Posterior cingulate gyrus (tissue), 11 donors: ENCODE measurements at places on chromosomes 4 and X.

DNA sequence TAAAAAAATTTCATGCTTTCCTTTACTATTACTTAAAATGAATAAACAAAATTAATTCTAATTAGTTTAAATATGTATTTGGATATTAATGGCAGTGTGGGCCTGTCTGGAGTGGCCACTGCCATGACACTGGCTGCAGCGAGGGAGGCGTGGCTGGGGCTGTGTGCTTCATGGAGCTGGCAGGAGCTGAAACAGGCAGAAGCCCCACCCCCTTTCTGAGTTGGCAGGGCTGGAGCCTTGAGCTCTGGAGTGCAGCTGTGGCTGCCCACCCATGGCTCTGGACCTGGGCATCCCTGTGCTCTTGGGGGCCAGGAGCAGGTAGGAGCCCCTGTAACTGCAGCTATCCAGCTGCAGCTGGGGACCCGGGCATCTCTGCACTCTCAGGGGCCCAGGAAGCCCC is 8.2 kb upstream of the HSD17B11 start:
- no peak for DNase-seq

DNA sequence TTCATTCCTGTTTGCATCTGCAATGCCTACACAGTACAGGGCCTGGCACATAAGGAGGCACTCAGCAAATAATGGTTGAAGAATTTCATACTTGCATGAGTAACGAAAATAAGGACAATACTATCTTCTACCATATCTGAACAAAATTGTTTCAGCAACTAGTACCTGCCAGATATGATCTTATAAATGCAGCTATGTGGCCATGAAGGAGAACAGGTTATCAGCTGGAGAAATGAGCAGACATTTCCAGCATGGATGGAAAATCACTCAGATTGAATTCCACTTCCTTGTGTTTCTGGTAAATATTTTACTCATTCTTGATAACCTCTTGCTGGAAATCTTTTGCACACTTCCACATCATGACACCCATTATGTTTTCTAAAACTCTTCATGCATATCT is 204.0 kb downstream of the ADAMTS3 start:
- DNase-seq: no peak

GRCh38 chr4:53908661-53909078 is 155.7 kb downstream of the CHIC2 start:
- no peak for DNase-seq

DNA sequence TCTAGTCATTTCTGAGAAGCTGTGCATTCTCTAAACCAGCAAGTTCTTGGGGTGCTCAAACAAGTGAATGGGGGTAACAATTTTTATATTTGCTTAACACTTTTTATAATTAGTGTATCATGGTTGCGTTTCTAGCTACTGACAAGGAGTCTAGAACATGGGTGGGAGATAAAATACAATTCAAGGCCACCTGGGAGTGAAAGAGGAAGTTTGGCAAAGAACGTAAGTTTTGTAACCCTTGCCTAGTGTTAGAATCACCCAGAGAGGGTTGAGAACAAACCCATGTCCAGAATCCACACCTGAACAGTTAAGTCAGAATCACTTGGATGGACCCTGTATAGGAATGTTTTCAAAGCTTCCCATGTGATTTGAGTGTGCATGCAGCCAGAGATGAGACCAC is 92.7 kb downstream of the AFF2 start:
- DNase-seq: no peak

DNA sequence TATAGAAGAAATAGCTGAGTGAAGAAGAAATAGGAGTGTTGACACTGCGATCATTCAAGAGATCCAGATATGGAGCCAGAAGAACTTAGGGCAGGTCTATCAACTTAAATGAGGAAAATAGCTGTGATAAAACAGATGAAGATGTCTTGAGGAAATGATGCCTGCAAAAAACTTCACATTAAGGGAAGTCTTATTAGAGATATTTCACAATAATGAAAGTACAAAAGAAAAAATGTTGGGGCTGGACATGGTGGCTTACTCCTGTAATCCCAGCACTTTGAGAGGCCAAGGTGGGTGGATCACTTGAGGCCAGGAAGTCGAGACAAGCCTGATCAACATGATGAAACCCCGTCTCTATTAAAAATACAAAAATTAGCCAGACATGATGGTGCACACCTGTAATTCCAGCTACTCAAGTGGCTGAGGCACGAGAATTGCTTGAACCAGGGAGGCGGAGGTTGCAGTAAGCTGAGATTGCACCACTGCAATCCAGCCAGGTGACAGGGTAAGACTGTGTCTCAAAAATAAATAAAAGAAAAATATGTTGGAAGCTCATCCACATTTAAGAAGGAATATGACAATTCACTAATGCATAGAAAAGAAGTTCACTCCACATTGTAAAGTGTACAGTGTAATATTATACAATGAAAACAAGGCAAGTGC is 56.3 kb downstream of the PKD2 start:
- DNase-seq: no peak

- no peak for DNase-seq
These were observed 150.3 kb downstream of the FBXW7 start for GRCh38 chr4:152385551-152385950.

- DNase-seq: no peak
These were observed 595 bp downstream of the MBNL3 start for GRCh38 chrX:132488180-132488705.

- no peak for DNase-seq
These were observed 683 bp downstream of the EBP start for GRCh38 chrX:48522291-48522690.

DNA sequence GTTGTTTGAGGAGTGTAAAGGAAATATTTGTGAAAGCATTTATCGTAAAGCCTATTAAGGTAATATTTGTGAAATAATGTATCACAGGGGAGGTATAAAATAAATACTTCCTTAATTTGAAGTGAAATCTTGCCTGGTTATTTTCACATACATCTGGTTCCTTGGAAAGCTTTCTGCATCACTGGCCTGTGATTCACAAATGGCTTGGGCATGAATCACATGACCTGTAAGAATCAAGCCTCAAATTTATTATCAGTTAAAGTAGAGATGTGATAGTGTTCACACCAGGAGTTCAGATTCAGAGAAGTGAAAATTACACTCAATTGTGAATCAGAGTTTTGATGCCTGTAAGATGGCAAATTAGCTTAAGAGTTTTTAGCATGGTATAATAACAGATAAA is 1911.4 kb downstream of the STIM2 start:
- DNase-seq: no peak

DNA sequence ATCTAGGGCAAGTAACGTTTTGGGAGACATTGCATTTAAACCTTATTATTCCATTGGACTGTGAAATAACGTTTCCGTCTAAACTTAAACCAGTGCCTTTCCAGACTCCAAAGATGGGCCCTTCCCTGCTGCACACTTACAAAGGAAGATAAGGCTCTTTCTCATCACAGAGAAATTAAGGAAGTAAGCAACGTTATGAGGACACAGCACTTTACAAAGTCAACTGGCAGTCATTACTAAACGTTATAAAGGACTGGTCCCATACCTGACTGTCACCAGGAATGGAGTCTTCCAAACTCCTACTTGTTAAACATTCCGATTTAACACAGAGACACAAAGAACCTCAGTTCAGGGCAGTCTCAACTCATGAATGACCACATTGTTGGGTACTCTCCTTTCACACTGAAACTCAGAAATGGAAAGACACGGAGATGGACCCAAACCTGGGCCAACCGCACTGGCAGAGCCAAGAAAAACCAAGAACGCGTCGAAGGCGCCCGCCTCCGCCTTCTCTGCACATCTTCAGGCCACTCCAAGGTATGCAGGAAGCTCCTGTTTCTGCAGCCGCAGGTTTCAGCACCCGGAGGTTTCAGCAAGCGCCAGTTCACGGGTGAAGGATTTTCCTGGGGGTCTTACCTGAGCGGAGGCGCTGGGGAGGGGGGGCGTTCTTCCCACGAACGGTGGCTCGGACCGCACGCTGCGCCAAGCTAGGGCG is 670 bp downstream of the PAPSS1 start:
- peak; percentile 20 for DNase-seq

- no peak for DNase-seq
These were observed 42.0 kb upstream of the RBMXL3 start for GRCh38 chrX:115147220-115147619.

DNA sequence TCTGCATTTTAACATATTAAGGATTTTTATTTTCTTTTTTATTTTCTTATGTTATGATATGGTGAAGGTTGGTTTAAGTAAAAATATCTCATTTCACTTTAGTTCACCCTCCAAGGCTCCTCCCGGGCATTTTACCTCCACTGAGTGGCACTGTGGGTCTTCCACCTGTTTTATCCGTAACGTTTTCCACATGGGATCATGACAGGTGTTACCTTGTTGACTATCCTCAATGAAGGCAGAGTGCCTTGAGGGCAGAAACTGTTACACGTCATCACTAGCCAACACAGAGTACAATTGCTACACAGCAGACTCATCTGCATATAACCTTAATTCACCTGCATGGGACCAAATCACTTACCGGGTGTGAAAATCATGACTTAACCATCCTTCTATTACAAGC is 105.8 kb downstream of the GEMIN8 start:
- no peak for DNase-seq

- no peak for DNase-seq
These were observed 55.5 kb upstream of the ADGRG2 start for GRCh38 chrX:19177721-19178120.

GRCh38 chr4:86098691-86099090 is 261.2 kb downstream of the MAPK10 start:
- DNase-seq: no peak

- no peak for DNase-seq
These were observed 675.4 kb downstream of the RAPGEF2 start for GRCh38 chr4:159778298-159778697.

- DNase-seq: no peak
These were observed 70.6 kb downstream of the MTMR1 start for GRCh38 chrX:150763810-150764209.

- no peak for DNase-seq
These were observed 39.9 kb downstream of the PSAPL1 start for GRCh38 chr4:7394681-7395451.

DNA sequence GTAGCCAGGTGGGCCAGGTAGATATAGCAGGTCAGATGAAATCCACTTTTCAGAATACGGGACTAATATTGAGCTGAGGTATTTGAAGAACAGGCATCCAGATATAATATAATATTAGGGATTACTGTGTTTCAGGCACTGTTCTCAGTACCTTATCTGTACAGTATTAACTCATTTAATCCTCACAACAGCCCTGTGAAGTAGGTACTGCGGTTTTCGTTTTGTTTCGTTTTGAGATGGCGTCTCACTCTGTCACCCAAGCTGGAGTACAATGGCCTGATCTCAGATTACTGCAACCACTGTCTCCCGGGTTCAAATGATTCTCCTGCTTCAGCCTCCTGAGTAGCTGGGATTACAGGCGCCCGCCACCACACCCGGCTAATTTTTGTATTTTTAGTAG is 129.6 kb downstream of the IL1RAPL2 start:
- DNase-seq: no peak

DNA sequence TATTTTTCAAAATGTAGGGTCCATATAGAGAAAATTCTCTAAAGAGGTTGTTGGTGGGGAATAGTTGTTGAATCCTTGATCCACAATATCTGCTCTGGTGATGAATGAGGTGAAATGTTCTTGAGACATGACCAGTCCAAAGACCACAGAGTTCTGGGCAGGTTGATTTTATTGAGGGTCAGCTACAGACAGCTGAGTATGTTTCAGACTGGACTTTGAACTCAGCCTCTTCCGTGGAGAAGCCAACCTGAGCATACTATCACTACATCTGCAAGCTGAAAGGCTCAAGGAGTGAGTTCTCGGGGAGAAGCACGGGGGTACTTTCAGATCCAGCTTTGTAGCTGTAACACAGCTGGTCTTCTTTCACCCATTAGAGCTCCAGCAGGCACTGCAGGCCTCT is 168.4 kb upstream of the NPY2R start:
- DNase-seq: no peak

GRCh38 chr4:174213731-174214100 is 69.8 kb downstream of the FBXO8 start:
- DNase-seq: no peak

DNA sequence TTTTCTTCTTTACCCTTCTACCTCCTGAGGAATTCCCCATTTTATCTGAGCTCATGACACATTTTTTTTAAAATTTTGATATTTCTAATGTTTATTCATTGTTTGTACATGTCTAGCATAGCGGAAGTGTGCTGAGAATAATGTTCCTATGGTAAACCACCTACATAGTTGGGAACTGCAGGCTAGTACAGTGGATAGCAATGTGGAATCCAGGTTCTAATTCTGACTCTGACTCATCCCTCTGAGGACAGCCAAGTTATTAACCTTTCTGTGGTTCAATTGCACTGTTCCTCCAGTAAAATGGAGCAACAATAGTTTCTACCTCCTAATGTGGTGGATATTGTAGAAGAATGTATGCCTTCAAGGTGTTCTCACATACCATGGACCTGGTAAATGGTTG is 20.6 kb upstream of the APELA start:
- no peak for DNase-seq

GRCh38 chrX:120426599-120426998 is 42.5 kb downstream of the LAMP2 start:
- no peak for DNase-seq

DNA sequence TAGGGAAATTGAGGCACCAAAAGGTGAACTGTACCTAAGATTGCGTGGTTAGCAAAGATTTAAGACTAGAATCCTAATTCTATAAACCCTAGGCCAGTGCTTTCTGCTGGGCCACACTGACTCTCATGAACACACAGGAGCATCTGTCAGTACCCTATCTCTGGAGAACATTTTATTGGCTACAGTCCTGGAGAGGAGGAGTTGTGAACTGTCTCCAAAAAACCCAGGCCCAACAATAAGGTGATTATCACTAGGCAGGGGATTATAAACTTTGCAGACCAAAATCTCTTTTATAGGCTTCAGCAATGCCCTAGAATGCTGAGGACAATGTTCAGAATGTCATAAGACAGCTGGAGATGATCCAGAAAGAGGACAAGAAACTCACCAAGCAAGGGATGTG is 24.1 kb downstream of the OPHN1 start:
- DNase-seq: no peak
